HCT116 (cell line): ENCODE measurements at places on chromosomes 5 and 9.

DNA sequence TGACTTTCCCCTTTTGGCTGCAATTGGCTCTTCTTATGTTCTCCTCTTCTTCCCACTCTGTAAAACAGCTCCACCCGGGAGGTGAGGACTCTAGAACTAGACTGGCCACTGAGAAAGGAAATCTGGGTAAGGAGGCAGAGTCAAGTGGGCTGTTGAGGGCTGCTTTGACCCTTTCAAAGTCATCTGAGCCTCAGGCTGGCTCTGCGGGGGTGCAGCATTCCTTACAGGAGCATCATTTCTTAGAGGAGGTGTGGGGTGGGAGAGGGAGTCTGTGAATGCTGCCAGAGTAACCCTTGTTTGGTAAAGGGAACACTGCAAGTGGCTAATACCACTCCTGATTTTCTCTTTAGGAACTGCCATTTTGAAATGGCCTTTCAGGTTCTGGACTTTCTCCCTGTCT, 377.7 kb upstream of the SMARCA2 start:
- no peak overlapping the region for H3K4me3 ChIP-seq
- no peaks in the 10 kb centered on the region for H3K36me3 ChIP-seq
- no peak overlapping the region for H3K27ac ChIP-seq
- H3K4me1 ChIP-seq = no peaks in the 10 kb centered on the region
- H3K27me3 ChIP-seq = no peaks in the 10 kb centered on the region
- DNase-seq = no peak

- no peaks in the 10 kb centered on the region for H3K27me3 ChIP-seq
- no peaks in the 10 kb centered on the region for H3K4me1 ChIP-seq
- H3K4me3 ChIP-seq = no peak overlapping the region
- no peak overlapping the region for H3K27ac ChIP-seq
- no peaks in the 10 kb centered on the region for H3K36me3 ChIP-seq
Observed at GRCh38 chr5:93307557-93307956, 273.5 kb downstream of the NR2F1-AS1 start.

DNA sequence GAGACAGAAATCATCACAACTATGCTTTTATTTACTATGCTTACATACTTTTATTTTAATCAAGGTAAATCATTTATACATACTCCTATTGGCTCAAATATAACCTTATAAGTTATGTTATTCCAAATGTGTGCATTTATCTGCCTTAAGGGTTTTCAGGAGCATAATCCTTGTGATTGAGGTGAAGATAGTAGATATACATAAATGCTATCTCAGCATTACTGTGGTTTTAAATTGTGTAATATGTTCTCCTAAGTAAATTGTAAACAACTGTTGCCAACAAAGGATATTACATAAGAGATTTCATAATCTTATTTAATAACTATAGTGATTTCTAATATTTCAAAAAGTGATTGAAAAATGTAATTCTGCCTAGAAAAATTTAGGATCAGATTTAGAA, 1374.8 kb upstream of the DMAC1 start:
- DNase-seq = no peak
- H3K27ac ChIP-seq = no peak overlapping the region
- no peaks in the 10 kb centered on the region for H3K36me3 ChIP-seq

DNA sequence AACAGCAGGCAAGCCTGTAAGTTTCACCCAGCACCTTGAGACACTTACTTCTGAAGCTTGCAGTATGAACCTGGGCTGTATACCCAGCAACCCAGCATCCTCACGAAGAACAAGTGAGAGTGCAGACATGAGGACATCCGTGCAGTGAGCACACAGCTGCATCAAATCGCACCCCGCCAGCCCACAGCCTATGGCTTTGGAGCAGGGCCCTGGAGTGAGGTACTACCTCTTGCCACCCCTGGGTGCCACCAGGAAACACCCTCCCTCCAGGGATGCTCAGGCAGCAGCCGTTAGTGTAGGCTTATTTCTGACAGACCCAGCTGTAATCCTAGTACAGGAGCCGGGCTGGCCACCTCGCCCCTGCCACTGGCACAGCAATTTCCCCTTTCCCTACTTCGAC, 81.4 kb downstream of the ATPSCKMT start:
- no peaks in the 10 kb centered on the region for H3K36me3 ChIP-seq
- H3K27ac ChIP-seq = no peak overlapping the region
- no peaks in the 10 kb centered on the region for H3K4me1 ChIP-seq
- no peak overlapping the region for H3K4me3 ChIP-seq
- DNase-seq = no peak
- H3K27me3 ChIP-seq = no peaks in the 10 kb centered on the region

DNA sequence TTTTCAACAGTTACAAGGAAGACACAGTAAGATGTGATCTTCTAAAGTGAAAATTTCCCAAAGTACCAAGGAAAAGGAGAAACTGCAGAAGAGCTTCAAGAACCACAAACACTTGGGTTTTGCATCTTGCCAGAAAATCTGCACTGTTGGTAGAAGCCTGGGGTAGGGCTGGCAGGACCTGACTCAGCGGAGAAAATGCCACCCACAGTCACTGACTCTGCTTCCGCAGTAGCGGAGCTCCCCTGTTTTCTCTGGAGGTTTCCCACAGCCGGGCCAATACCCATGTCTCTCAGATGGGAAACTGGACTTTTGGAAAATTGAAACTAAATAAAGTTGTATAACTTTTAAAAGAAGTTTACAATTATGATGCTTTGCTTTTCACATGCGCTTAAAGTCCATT, 104.2 kb downstream of the MEF2C start:
- H3K4me3 ChIP-seq = no peak overlapping the region
- no peak overlapping the region for H3K27ac ChIP-seq
- no peak for DNase-seq
- peaks cover 6% of the 10 kb centered on the region for H3K4me1 ChIP-seq

DNA sequence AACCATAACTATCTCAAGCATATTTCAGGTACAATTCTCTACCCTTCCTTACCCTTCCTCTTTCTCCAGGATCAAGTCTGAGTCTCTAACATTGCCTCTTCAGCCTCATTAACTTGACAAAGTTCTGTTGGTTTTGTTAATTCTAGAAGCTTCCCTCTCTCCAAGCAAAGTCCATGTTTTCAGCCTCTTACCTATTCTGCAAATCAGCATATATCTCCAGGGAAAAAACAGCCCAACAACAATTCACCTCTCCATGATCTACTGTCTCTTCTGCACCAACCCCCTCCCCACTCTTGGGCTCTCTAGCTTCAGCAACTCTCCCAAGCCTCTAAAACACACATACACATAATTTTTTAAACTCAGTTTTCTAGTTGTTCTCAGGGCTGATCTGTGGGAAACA, 72.2 kb downstream of the LIX1 start:
- no peaks in the 10 kb centered on the region for H3K4me1 ChIP-seq
- H3K27ac ChIP-seq = no peak overlapping the region
- no peaks in the 10 kb centered on the region for H3K27me3 ChIP-seq
- H3K4me3 ChIP-seq = no peak overlapping the region
